Heart left ventricle (tissue), 16 donors: ENCODE measurements at places on chromosomes 11 and 22. TPM values are rescaled to one million over a fixed set of nuclear protein-coding genes. Genes with fewer than 3 reads are reported as not detected.
A peak's percentile ranks its signal among the peaks of the same experiment; 100 is the strongest.

DNA sequence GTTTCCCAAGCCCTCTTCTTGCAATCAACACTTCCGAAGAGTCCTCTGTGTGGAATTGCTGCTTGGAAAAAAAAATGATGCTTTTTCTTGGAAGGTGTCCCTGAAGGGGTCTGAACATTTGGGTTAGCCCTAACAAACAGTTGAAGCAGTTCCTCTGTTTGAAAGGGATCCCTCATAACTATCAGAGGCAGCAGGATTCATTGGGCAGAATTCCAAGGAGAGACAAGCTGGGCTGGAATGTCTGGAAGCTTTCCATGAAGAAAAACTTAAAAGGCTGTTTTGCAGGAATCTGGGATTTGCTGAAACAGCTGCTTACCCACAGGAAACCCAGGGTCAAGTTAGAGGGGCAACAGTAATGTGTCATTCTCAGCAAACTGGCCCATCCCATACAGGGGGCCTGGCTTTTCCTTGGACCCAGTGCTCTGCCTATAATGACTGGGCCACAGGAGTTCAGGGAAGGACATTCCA, 3.1 kb downstream of the CSNK2A3 start:
- peak; percentile 39 for DNase-seq

DNA sequence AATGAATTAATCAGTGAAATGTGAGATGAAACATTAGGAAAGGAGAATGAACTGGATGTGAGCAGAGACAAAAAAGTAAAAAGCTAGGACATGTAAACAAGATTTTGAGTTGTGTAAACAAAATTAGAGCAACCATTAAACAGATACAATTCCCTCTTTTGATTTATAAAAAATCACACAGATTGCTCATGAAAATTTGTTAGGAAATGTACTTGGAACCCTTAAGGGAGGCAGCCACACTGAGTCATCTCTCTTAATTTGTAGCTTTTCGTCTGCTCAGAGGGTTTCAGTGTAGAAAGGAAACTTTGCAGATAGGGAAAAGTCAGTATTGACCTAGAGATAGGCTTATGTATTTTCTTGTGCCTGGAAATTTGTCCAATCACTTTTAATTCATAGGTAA, 49.6 kb upstream of the ME3 start:
- DNase-seq, result no peak

- no peak for DNase-seq
Observed at GRCh38 chr22:33931406-33931805, 11.1 kb upstream of the LARGE1 start.

DNA sequence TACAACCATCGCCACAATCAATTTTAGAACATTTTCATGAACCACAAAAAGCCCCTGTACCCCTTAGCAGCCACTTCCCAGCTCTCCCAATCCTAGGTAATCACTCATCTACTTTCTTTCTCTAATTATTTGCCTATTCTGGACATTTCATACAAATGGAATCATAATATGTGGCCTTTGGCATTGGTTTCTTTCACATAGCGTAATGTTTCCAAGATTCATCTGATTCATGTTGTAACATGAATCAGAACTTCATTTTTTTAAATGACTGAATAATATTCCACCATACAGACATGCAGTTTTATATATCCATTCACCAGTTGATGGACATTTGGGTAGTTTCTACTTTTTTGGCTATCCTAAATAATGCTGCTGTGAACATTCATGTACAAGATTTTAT, 56.2 kb upstream of the RCN1 start:
- no peak for DNase-seq

- no peak for DNase-seq
Observed at GRCh38 chr11:44943118-44943517, 7.6 kb downstream of the TP53I11 start.

GRCh38 chr11:61195719-61196118, 7.6 kb upstream of the PGA3 start:
- no peak for DNase-seq

- no peak for DNase-seq
Observed at GRCh38 chr11:130801333-130802122, 114.8 kb downstream of the SNX19 start.

- no peak for DNase-seq
Observed at GRCh38 chr11:117724104-117724503, 72.9 kb downstream of the DSCAML1 start.

- DNase-seq, result no peak
Observed at GRCh38 chr11:33310720-33311500, 53.7 kb downstream of the HIPK3 start.

DNA sequence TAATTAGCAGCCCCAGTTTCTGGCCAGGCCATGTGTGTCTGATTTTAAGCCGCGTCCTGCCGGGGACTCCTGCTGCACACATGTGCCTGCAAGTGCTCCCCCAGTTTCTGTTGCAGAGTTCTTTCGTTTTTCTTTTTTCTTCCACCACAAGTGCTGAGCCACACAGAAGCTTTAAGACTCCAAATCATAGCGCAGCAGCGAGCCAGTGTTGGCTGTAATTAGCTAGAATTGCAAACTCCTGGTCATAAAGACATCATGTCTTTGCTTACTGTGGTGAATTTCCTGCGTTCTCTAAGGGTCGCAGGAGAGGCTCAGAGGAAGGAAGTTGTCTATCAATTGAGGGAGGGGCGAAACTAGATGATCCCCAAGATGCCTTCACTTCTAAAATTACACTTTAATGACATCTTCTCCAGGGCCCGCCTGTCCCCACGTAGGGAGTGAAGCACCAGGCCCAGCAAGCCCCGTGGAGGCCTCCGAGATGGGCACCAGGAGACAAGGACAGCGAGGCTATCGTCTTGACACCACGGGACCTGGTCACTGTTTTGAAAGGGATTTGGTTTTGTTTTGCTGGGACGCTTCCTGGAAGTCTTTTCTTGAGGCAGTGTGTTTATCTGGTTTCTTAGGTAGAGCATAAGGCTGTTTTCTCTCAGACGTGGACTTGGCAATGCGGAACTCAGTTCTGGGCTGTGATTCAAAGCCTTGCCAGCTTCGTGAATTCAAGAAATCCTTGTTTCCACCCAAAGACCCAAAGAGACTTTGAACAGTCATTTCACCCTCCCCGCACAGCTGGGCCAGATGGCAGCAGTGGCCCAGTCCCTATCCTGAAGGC, 71.8 kb downstream of the UBASH3B start:
- no peak for DNase-seq

GLB1L3 gene
- total RNA-seq, result not detected

SRRD gene
- total RNA-seq, result 23.4 TPM

KCNA4 gene
- total RNA-seq, result 8.3 TPM

DDTL gene
- total RNA-seq, result not detected

MPEG1 gene
- total RNA-seq, result 78.6 TPM

NLRP14 gene
- total RNA-seq, result not detected

TRIM34 gene
- 2.1 TPM for total RNA-seq
